HTR-8/SVneo (cell line): ENCODE measurements at places on chromosomes 6 and 20.
A peak's percentile ranks its signal among the peaks of the same experiment; 100 is the strongest.

DNA sequence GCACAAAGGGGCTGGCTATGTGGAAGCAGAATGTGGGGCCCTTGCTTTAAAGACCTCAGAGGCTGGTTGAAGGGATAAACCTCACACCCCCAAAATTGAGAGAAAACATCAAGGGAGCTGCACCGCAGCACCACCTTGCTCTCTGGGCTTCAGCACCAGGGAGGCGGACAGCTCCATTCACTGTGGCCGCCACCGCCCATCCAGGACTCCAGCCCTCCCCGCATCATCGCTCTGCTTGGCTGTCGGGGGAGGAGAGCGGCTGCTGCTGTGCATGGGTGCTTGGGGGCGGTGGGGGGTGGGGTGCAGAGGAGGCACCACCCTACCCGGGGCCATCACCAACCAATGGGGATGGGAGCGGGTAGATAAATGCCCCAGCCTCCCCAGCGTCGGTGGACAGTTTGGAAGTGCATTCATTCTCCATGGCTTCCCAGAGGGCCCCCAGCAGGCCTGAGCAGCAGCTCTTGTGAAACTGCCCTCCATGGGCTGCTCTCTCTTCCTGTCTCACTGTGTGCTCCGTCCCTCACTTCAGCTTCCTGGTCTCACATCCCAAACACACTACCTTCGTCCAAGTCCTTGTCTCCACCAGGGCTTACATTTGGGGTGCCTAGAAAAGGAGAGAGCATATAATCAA lies 75.7 kb upstream of the BHLHE23 start:
- DNase-seq: peak; percentile 86

DNA sequence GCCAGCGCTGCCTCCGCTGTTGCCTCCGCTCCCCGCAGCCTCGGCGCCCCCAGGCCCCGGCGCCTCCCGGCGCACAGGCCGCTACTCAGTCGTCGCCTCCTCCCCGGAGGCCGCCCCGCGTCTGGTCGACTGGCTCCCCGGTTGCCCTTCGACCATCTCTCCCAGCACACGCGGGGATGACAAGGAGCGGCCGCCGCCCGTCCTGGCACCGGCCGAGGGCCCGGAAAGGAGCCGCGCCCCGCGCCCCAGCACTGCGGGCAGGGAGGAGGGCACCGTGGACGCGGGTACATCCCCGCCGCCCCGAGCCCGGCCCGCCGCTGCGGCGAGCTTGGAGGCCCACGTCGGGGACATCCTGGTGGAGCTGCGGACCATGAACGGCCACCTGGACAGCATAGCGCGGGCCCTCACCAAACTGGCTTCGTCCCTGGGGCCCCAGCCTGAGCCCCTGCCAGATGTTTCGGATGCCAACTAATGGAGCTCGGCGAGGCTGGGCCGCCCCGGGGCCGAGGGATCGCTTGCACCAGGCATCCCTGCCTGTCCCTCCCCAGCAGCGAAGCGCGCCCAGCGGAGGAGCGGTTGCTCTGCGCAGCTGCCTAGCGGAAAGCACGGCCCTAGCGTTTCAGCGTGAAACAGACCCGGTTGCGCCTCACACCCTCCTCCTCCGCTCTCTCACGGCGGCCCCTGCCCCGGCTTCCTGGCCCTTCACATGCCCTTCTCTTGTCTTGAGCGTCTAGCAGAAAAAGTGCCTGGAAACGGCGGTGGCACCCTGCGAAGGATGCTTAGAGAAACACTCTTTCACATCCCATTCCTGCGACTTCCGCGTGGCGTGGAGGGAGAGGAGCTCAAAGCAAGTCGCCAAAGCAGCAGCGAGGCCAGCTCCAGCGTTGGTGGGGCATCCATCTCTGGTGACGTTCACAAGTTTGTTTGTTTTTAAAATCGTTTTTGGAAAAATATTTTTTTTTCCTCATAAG lies 285.8 kb upstream of the SUPT3H start:
- DNase-seq: no peak

GRCh38 chr20:10507052-10507451 lies 71.9 kb downstream of the SLX4IP start:
- DNase-seq: no peak

GRCh38 chr6:70234561-70235236 lies 68.2 kb downstream of the COL9A1 start:
- no peak for DNase-seq
